ENCODE measurements at places on chromosomes 11 and 22.

DNA sequence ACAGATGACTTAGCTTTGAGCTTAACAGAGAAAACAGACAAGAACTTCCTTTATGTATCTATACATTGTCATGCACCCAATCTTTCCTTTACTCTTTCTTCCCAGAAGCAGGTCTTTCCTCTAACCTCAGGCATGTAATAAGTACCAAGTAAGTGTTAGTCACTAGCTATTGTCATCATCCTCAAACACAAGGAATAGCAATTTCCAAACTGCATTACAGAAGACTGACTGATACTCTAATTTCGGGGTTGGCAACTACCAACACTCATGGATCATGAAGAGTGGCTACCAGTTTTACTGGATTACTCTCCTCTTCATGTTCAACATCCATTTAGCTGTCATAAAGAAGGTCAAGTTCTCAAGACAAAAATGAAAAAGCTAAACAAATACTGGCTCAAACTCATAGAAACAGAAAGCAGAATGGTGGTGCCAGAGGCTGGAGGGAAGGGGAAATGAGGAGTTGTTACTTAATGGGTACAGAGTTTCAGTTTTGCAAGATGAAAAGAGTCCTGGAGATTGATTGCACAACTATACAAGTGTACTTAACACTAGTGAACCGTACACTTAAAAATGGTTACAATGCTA is 111.6 kb downstream of the SIK3 start:
- no peak for DNase-seq

GRCh38 chr11:43632181-43632580 is 48.4 kb upstream of the HSD17B12 start:
- no peak for DNase-seq

- DNase-seq, result no peak
Measured at GRCh38 chr11:120058931-120059330, 79.0 kb downstream of the TRIM29 start.

DNA sequence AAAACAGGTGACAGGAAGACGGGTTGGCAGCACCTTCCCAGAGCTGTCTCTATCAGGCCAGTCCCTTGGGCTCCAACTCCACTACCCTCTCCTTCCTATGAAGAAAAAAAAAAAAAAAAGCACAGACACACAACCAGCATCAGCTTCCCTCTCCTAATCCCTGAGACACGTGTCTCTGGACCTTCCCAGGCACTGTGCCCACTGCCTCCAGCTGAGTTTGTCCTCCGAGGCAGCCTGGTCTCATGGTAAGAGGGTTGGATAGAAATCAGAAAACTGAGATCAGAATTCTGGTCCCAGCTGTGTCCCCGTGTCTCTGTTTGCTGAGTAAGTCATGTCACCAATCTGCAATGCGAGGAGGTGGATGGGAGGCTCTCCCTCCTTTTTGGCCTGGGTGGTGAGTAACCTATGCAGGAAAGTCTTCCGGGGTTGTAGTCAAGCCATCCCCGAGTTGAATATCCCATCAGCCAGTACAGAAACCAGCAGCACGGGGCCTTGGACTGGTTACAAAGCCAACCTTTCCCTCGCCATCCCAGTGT is 193.7 kb upstream of the TBCEL start:
- no peak for DNase-seq

DNA sequence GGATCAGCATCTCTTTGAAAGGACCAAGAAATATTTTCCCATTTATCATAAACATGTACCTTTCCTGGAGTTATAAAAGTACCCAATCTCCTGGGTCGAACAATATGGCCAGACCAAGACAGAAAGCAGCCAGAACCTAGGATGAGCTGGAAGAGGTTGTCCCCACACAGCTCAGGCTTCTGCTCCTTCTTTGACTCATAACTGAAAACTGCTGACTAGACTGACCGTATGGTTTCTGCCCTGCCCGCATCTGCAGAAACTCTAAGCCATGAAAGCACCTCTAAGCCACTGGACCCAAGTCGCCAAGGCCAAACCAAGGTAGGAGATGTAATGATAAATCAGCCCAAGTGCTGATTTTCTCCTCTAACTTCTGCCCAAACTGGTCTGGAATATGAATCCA is 129.8 kb downstream of the OPCML start:
- DNase-seq, result no peak

DNA sequence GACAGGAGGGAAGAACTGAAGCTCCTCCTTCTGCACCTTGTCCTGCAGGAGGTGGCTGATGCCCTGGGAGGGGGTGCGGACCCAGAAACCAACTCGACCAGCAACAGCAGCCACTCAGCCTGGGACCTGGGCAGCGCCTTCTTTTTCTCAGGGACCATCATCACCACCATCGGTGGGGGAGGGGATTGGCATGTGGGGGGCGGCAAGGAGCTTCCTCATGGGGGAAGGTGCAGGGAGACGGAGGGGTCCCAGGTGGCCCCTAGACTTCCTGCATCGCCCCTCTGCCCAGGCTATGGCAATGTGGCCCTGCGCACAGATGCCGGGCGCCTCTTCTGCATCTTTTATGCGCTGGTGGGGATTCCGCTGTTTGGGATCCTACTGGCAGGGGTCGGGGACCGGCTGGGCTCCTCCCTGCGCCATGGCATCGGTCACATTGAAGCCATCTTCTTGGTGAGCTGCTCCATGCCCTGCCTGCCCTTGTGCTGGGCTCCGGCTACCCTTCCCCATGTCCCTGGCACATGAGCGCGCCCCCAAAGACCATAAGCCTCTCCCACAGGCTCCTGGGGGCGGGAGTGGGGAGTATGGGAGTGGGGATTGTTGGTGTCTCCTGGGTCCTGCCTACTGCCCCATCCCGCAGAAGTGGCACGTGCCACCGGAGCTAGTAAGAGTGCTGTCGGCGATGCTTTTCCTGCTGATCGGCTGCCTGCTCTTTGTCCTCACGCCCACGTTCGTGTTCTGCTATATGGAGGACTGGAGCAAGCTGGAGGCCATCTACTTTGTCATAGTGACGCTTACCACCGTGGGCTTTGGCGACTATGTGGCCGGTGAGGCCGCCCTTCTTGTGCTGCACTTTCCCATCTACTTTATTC is 3.1 kb upstream of the CATSPERZ start:
- DNase-seq, result no peak

DNA sequence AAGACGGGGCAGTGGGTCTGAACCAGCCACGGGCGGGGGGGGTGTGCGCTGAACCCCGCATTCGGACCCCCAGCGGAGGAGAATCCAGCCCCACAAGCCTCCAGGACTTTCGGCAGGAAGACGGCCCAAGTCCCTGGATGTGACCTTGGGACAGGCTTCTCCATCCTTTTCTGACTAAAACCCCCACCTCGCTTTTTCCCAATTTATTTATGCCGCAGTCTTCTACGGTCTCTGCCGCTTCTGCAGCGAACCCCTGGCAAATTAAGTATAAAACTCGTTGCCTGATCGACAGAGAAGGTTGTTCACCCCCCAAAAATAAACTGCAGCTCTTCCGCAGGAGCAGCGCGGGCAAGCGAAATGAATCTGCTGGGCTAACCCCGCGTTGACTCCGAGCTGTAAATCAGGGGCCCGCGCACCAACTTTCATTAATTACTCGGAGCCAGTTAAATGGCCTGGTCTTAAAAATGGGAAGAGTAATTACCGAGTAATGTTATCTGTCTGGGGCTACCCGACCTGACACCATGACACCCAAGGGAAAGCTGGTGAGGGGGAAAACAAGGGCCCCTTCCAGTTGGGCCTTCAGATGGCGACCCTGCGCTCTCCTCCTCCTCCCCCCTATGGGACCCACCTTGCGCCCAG is 6.6 kb downstream of the WT1 start:
- no peak for DNase-seq

DNA sequence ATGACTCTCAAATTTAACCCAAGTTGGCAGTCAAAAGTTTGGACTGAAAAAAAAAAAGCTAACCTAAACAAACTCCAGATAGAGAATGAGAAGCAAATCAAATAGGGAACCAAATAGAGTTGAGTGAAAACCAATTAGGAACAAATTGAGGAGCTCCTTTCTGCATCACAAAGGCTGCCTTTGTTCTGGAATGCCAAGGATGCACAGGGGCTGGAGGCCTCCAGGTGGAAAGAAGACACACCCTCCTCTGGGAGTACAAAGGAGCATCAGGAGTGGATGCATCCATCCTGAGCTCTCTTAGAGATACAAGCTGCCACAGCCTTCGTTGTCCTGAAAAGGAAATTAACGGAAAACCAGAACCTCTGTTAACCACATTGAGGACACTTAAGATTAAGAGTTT is 73.3 kb downstream of the MRGPRX1 start:
- no peak for DNase-seq

DNA sequence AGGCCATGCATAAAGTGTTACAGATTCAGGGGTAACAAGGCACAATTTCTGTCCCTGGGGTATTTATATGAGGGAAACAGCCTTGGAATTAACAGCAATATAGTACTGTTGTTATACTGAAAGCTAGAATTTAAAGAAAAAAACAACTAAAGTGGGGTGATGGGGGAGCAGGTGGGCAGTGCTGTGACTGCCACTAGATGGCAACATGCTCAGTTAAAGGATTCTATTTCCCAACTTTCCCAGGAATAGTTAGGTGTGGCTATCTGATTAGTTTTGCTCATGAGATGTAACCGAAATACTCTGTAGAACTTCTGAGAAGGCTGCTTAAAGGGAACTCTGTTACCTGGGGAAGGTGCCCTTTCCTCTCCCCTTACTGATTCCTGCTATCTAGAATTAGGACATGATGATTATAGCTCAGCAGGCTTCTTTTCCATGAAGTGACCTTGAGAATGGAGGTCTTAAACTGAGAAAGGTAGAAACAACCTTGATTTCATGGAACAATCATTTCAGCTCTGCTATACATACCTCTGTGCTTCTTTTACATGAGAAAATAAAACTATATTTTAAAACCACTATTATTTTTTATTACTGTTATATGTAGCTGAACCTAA is 102.6 kb downstream of the RELT start:
- no peak for DNase-seq

GRCh38 chr11:35683728-35684339 is 21.3 kb downstream of the TRIM44 start:
- no peak for DNase-seq

DNA sequence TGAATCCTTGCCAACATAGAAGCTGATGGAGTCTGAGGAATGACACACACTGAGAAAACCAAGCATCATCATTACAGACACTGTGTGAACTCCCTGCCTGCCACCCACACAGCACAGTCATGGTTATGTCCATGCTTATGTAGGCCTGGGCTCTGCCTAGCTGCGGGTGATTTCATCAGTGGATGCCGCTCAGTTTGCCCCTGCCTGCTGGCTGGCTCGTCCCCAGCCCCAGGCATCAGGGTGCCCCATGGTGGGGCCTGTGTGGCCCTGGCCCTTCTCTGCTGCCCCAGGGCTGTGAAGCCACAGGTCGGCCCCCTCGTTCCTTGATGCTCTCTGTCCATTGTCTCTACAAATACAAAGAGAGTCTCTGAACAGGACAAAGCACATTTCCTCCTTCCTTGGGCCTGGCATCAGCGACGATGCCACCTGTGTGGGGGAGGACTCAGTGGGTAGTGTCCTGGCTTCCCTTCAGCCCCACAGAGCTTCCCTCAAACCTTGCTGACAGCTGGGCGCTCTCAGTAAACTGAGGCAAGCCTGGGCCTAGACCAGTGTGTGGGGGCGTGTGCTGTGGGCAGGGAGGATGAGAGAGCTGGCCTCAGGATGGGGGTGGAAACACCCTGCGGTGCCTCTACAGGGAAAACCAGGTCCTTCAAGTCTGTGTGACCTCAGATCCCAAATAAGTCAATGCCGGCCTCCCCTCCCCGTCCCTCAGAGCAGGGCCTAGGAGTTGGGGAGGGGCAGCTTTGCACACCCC is 20.0 kb upstream of the TUB start:
- DNase-seq, result no peak

DNA sequence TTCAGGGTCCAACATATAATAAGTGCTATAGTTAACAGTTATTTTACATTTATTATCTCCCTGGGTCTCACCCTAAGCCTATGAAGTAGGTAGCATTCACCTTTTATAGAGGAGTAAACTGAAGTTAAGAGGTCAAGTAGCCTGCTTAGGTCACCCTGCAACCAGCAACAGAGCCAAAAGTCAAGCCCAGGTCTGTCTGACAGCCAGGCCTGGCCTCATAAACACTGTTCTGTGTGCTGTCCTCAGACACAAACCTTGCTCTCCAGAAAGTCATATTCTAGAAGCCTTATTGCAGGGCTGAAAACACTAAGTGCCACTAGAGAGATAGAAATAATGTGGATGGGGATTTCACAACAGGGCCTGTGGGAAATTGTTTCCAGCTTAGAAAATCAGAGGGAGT is 59.3 kb downstream of the BDNF start:
- DNase-seq, result no peak

- no peak for DNase-seq
Measured at GRCh38 chr11:77175869-77176539, 48.0 kb downstream of the MYO7A start.

- DNase-seq, result no peak
Measured at GRCh38 chr22:17775781-17776465, 1.7 kb upstream of the BID start.

DNA sequence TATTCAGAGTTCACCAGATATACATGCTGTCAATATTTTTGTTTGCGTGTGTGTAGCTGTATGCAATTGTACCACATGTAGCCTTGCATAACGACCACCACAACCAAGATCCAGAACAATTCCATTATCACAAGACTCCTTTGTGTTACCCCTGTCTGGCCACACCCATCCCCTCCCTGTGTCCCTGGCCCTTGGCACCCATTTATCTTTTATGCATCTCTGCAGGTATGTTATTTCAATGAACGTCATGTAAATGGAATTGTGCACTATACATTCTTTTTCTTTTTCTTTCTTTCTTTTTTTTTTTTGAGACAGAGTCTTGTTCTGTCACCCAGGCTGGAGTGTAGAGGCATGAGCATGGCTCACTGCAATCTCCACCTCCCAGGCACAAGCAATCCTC is 9.7 kb upstream of the PAFAH1B2 start:
- DNase-seq, result no peak

- no peak for DNase-seq
Measured at GRCh38 chr11:17498058-17498457, 21.4 kb upstream of the ABCC8 start.

DNA sequence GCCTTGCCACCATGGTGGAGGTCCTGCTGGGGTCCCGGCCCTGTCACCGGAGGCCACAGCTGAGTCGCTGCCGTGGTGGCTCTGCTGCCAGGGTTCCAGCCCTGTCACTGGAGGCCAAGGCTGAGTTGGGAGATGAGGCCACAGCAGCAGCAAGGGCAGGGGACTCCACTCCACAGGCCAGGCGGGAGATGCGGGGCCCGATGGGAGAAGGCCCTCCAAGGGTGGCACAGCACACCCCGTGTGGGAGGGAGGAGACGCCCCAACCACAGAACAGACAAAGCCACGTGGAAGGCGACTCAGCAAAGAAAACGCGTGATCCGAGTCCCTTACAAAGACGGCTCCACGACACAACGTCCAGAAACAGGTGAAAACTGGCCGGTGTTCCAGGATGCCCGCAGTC is 159.3 kb downstream of the BRD1 start:
- no peak for DNase-seq

GRCh38 chr22:45450921-45451651 is 37.6 kb downstream of the RIBC2 start:
- DNase-seq, result no peak

GRCh38 chr22:29661336-29661735 is 57.9 kb downstream of the NF2 start:
- DNase-seq, result no peak

Measured in activated CD4-positive, CD25-positive, alpha-beta regulatory T cell treated with anti-CD3 and anti-CD28 coated beads, Interleukin-2, amount 50 U/mL, for 72 hours (primary cell).